Stimulated activated CD8-positive, alpha-beta memory T cell treated with anti-CD3 and anti-CD28 coated beads, Interleukin-7, amount 100 ng/mL, for 48 hours (primary cell): ENCODE measurements at places on chromosomes 1 and 21.

DNA sequence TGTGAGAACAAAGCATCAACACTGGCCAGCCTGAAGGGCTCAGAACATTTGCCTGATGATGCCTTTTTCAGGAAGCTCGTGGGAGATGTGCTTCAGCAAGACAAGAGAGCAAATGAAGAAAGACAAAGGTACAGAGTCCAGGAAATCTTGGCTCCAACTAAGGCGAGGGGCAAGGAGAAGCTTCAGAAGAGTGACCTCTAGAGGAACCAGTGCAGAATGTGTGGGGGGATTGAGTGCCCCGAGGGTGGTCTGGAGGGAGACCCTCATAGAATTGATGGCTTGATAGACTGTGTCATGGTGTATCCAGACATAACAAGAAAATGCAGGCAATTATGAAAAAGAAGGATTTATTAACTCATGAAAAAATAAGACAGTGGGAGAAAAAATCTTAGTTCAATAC is 15.3 kb upstream of the NLRP3 start:
- no peak for DNase-seq

GRCh38 chr1:111366256-111366655 is 61.3 kb downstream of the OVGP1 start:
- DNase-seq: no peak

DNA sequence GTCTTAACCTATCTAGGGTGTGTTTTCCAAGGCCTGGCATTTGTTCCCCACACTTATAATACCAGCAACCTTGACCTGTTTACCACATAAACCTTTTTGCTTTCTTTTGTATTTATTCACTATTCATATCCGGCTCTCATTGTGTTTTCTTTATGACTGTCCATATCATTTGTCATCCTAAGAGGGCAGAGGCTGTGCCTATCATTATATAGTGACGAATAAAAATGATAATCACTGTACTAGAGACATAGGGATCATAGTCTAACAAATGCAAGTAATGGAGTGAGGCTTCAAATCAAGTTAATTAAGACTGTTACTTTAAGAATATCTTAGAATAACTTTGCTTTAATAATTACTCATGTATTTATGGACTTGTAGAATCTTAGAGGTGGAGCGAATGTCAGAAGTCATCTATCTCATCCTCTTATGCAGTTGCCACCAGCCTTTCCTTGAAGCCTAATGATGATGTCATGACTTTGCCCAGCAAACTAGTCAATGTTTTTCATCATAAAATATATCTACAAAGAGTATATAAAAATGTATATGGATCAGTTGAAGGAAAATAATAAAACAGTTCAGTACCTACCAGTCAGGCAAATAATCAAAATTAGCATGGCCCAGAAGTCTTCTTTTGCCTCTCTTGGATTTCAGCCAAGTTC is 4.7 kb upstream of the ETV3 start:
- no peak for DNase-seq

DNA sequence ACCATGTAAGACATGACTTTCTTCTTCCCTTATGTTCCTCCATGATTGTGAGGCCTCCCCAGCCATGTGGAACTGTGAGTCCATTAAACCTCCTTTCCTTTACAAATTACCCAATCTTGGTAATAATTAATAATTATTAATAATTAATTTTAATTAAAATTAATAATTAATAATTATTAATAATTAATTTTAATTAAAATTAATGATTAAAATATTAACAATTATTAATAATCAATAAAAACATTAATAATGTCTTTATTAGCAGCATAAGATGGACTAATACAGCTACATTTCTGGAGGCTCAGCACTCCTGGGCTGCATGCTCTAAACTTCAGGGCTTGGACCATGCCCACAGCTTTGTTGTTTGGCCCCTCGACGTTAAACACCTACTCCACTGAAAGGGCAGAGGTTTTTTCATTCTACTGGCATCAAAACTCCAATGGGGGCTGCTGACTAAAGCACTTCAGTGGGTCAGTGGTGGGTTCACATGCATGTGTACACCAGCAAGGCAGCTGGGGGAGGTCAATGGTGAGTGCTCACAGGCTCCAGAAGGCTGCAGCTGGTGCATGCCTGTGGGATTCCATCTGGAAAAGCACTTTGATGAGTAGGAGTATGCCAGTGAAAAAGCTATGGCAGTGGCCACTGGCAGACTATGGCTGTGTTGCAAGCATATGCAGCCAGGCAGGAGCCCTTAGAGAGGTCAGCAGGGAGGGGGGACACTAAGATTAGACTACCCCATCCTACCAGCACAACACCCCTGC is 561.3 kb downstream of the NCAM2 start:
- no peak for DNase-seq

GRCh38 chr1:233700338-233700737 is 86.4 kb downstream of the KCNK1 start:
- DNase-seq: no peak

DNA sequence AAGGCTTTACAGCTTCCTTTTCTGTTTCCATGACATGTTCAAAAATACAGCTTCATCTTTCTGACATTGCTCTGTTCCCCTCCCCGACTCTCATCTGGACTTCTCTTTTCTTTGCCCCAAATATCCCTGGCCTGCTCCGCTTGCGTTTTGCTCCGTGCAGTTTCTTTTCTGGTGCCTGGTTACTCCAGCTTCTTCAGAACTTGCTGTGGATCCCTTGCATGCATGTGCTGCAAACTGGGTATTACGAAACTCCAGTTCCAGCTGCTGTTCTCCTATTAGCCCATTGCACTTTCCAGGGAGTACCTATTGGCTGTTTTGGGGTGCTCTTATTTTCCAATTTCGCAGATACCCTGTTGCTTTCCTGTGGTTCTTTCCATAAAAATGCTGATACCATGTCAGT is 9.9 kb upstream of the NDC1 start:
- no peak for DNase-seq

DNA sequence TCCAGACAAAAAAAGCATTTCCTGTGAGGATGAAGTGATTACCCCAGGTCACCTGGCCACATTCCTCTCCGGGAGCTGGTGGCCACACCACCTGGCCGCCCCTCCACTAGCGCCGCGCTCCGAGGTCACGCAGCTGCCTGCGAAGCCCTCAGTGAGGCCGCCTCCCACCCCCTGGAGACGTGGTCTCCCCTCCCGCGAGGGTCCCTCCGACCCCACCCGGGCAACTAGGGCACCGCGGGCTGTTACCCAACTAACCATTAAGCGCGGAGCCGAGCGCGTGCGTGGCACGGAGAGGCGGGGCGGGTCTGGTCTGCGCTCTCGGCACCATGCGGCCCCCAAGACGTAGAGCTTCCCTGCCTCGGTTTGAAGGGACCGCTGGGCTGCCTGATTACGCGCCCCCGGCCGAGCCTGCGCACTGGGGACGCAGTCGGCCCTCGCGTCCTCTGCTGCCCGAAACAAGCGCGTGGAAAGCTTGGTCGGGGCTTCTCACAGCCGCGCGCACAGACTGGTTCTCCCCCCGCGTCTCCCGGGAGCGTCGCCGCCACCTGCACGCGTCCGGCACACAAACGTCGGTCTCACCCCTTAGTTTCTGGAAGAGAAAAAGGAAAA is 106.5 kb downstream of the SLC16A1 start:
- DNase-seq: no peak

DNA sequence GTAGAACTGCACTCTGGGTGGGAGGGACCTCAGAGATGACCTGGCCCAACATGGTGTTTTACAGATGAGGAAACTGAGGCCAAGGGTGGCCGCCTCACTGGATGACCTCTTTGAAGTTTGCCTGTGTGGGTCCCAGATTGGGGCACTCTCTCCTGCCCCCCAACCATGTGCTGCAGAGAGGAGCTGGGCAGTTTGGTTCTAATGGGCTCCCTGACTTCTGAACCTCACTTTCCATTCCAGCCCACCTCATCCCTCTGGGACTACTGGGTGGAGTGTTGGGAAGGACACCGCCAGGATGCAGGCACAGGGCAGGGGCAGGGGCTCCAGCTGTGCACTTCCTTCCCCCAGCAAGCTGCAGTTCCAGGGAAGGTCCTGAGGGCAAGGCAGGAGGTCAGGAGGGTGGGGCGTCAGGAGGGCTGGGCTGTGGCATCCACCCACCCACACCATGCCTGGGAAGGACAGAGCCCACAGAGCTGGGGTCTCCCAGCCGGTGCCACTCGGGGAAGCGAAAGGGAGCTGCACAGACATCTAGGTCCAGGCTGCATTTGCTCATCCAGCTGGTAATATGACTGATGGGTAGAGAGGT is 10.3 kb upstream of the EPS8L3 start:
- DNase-seq: no peak

DNA sequence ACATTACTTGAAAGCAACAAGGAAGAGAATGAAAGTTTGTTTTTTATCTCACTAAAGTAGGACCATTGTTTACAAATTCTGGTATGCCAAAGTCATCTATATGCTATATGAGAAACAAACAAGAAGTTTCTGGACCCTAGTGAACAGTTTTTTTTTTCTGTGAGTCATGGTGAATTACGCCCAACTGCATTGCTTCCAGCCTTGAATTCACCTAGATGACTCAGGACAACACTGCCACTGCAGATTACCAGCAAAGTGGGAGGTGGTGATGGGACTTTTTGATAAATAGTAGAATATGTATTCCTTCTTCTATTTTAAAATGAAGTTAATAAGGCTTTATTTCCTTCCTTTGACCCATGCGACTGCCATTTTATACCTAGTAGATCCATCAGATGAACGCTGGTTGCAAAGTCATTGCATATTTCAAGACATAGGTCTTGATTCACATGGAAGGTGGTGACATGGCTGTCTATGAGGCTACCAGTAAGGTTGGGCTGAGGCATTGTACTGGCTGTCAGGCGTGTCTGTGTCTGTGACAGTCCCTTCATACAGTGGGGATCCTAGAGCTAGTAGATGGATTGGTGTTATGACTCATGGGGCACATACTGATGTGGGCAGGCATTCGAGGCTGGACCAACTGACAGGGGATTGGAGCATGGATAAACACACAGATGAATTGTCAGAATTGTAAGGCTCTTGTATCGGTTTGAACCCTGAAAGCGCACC is 49.1 kb upstream of the APOBEC4 start:
- DNase-seq: no peak

GRCh38 chr1:187275985-187276575 is 447.3 kb downstream of the PLA2G4A start:
- no peak for DNase-seq

- no peak for DNase-seq
Measured at GRCh38 chr1:88982055-88982454, 10.4 kb downstream of the KYAT3 start.

DNA sequence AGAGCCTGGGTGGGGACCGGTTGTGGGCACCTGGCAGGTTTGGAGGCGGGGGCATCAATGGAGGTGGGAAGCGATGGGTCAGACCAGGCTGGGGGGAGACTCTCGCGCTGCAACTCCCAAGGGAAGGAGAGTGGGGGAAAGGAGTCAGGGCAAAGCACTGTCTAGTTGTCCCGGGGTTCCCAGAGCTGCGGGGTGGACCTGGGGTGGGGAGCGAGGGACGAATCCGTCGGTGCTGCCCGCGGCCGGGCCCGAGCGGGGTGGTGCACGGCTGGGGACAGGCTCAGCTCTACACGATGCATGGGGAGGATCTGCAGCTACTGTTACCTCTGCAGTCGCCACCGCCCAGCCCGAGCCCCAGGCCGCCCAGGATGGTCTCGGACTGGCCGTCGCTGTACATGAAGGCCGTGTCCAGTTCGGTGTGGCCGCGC is 427 bp downstream of the AKR7A2 start:
- DNase-seq: no peak

DNA sequence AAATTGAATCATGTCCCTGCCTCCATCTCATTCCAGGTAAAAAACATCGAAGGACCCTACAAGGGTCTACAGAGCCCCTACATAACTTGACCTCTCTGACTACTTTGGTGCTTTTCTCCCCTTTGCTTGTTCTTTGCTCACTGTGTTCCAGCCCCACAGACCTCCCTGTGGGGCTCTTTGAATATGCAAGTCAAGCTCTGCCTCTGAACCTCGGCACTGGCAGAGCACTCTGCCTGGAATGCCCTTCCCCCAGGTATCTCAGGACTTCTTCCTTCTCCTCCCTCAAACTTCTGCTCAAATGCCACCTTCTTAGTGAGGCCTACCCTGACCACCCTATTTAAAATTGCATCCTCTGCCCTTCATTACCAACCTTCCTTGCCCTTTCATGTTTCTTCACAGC is 87.8 kb upstream of the CD34 start:
- no peak for DNase-seq

DNA sequence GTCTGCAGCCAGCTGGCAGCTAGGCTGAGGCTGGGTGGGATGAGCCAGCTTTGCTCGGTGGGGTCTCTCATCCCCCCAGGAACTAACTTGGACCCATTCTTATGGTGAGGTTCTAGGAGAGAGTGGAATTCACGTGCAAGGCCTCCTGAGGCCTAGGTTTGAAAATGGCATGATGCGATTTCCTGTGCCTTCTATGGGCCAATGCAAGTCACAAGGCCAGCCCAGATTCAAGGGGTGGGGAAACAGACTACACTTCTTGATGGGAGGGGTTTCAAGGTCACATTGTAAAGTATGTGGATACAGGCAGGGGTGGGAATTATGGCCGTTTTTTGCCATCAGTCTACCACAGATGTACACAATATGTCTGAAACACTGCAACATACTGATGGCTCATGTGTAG is 48.3 kb downstream of the HTR6 start:
- no peak for DNase-seq

GRCh38 chr1:84434081-84434769 is 35.9 kb downstream of the DNASE2B start:
- no peak for DNase-seq

DNA sequence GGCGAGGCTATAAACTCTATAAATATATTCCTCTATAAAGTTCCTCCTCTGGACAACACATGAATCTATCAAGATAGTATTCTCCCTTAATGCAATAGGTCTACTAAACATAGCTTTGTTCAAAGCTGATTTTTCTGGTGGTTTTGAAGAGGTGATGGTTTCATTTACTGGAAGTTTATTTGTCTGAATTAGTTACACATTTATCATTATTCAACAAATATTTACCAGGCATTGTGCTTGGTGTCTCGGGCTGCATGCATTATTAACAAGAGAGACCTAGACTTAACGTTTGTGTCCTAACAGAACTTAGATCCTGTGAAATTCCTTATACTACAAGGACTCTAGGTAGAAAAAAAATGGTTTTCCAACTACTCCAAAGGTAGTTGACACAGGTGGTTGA is 511.4 kb upstream of the B3GALT2 start:
- DNase-seq: no peak

- no peak for DNase-seq
Measured at GRCh38 chr21:34548781-34549376, 36.9 kb upstream of the KCNE1 start.

- DNase-seq: no peak
Measured at GRCh38 chr1:247241691-247242090, 14.2 kb upstream of the VN1R5 start.
